ENCODE measurements at places on chromosomes 3 and 15. TPM values are rescaled to one million over a fixed set of nuclear protein-coding genes. Genes with fewer than 3 reads are reported as not detected.

GRCh38 chr3:180705619-180706018 lies 26.3 kb upstream of the CCDC39 start:
- no peak for DNase-seq

DNA sequence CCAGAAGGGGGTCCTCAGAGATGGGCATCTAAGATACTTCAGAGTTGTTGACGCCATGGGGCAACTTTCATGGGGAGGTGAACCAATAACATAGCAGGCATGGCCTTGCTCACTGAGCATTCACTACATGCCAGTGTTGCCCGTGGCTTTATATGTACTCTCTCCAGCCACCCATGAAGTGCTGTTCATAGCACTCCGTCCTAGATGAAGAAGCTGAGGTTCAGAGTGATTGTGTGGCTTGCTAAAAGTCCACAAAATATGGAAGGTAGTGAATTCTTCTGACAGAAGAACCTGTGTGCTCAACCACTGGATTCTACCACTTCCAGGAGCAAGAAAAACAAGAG lies 9.8 kb upstream of the SEMA4B start:
- DNase-seq = no peak

GOLGA8S gene
- 0.61 TPM for polyA plus RNA-seq

CDHR4 gene
- not detected for polyA plus RNA-seq
